ENCODE measurements at places on chromosomes 2 and 18.

DNA sequence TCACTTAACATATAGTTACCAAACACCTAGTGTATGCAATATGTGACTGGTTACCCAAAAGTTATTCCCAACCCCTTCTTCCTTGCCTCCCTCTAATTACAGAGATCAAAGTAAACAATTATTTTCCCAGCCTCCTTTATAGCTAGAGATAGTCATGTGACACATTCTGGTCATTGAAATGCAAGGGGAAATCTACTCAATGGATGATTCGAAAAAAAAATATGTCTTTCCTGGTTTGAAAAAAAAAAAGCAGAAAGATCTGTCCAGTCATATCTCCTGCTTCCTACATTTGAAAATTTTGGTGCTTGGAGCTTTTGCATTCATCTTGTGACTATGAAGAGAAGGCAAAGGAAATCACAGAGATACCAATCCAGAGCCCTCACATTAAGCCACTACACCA is 27.6 kb upstream of the UGP2 start:
- no peak for DNase-seq

- DNase-seq, result no peak
Observed at GRCh38 chr18:54790109-54790508, 38.2 kb upstream of the RAB27B start.

DNA sequence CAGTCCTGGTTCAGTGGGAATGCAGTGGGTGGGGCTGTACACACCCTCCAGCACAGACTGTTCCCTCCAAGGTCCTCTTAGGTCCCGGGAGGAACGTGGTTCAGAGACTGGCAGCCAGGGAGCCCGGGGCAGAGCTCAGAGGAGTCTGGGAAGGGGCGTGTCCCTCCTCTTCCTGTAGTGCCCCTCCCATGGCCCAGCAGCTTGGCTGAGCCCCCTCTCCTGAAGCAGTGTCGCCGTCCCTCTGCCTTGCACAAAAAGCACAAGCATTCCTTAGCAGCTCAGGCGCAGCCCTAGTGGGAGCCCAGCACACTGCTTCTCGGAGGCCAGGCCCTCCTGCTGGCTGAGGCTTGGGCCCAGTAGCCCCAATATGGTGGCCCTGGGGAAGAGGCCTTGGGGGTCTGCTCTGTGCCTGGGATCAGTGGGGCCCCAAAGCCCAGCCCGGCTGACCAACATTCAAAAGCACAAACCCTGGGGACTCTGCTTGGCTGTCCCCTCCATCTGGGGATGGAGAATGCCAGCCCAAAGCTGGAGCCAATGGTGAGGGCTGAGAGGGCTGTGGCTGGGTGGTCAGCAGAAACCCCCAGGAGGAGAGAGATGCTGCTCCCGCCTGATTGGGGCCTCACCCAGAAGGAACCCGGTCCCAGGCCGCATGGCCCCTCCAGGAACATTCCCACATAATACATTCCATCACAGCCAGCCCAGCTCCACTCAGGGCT is 17.5 kb upstream of the FAHD2A start:
- no peak for DNase-seq

- no peak for DNase-seq
Observed at GRCh38 chr18:54806526-54806925, 21.8 kb upstream of the RAB27B start.

- DNase-seq, result no peak
Observed at GRCh38 chr2:30346471-30347169, 100.4 kb upstream of the LCLAT1 start.

GRCh38 chr2:11781602-11782001 is 35.2 kb downstream of the LPIN1 start:
- no peak for DNase-seq

DNA sequence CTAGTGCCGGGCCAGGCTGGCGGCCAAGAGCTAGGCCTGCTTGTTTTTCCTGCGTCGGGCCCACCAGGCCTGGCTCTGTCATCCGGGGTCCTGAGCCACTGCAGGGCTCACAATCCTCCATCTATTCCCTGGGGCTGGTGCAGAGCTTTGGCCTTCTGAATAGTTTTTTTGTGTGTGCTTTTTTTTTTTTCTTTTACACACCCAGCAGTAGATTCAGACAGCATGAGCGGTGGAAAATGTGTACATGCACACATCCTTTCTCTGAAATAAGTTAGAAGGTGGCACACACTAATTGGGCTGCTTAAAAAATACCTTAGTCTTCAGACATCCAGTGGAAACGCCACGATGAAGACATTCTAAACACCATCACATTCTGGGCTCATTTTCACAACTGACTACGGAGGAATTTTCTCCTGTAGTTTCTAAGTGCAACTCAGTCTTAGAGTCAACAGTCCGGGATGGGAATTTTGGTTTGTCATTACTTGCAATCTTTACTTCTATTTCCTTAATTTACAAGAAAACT is 6.1 kb downstream of the ZFP36L2 start:
- DNase-seq, result no peak

DNA sequence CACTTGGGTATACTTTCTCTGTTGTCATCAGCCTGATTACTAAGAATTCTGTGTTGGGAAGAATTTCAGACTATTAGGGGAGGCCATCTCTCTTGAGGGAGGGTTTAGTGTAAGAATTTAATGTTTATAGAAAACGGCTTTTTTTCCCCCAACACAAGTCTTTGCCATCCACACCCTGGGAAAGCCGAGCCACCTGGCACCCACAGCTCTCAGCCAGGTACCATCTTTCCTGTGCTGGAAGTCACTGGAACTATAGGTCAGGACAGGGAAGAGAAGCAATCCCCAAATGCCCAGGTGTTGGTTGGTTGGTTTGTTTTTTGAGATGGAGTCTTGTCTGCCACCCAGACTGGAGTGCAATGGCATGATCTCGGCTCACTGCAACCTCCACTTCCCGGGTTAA is 155.1 kb downstream of the SMAD7 start:
- no peak for DNase-seq

- no peak for DNase-seq
Observed at GRCh38 chr2:108625186-108625827, 91.0 kb downstream of the LIMS1 start.

DNA sequence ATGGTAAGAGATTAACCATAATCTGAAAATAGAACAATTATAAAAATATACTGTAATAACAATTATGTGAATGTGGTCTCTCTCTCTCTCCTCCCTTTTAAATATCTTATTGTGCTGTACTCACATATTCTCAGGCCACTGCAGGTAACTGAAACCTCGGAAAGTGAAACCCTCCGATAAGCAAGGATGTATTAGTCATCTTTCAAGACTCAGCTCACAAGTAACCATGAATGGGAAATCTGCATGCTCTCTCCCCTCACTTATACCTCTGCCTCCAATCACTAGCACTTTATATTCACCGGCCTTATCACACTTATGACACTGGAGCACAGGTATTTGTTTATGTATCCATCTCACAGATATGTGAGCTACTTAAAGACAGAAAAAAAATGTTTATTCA is 139.7 kb downstream of the LRP2 start:
- no peak for DNase-seq

- DNase-seq, result no peak
Observed at GRCh38 chr2:168135121-168135520, 112.3 kb downstream of the STK39 start.

- no peak for DNase-seq
Observed at GRCh38 chr2:148794558-148794957, 80.5 kb upstream of the KIF5C start.

DNA sequence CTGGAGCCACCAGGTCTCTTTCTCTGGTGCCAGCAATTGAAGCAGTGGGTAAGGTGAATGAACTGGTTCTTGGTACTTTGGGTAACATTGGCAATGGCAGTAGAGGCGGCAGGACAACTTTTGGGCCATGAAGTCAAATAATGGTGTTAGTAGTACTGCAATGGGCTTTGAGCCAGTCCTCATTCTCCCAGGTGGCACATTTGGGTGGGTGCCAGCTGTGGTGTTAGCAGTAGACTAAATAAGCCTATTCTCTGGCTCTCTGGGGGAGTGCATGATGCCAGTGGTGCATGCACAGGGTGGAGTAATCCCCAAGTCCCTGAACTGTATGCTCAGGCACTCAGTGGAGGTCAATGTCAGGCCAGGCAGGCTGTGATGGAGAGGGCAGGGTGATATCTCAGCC is 120.2 kb upstream of the LRRTM4 start:
- DNase-seq, result no peak

- no peak for DNase-seq
Observed at GRCh38 chr2:100643467-100643866, 80.7 kb downstream of the PDCL3 start.

- no peak for DNase-seq
Observed at GRCh38 chr2:22981785-22982184, 403.2 kb upstream of the KLHL29 start.

- peak; percentile 38 for DNase-seq
Observed at GRCh38 chr2:95274291-95275150, at the start of gene PROM2. Gene PROM2, plus strand, starts transcription at chr2:95274449. Its CDS starts 137 bp downstream, at chr2:95274586.

DNA sequence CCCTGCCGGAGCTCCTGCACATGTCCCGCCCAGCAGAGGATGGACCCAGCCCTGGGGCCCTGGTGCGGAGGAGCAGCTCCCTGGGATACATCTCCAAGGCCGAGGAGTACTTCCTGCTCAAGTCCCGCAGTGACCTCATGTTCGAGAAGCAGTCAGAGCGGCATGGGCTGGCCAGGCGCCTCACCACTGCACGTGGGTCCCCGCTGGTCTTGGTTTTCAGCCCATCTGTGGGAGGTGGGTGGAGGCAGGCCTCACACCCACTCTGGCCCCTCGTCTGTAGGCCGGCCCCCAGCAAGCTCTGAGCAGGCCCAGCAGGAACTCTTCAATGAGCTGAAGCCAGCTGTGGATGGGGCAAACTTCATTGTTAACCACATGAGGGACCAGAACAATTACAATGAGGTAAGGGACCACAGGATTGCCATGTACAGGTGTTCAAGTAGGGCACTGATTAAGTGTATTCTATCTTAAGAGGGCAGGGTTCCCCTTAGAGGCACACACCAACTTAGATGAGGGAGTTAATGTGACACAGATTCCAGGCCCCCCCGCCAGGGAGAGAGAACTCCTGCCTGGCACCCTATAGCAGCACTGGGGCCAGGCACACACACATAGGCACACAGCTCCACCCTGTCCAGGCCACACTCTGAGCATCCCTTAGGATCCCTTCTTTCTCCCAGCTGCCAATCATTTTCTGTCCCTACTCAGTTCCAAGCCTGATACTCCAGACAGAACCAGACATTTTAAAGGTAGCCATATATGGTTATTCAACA is 5.4 kb upstream of the CHRNG start:
- DNase-seq, result no peak

DNA sequence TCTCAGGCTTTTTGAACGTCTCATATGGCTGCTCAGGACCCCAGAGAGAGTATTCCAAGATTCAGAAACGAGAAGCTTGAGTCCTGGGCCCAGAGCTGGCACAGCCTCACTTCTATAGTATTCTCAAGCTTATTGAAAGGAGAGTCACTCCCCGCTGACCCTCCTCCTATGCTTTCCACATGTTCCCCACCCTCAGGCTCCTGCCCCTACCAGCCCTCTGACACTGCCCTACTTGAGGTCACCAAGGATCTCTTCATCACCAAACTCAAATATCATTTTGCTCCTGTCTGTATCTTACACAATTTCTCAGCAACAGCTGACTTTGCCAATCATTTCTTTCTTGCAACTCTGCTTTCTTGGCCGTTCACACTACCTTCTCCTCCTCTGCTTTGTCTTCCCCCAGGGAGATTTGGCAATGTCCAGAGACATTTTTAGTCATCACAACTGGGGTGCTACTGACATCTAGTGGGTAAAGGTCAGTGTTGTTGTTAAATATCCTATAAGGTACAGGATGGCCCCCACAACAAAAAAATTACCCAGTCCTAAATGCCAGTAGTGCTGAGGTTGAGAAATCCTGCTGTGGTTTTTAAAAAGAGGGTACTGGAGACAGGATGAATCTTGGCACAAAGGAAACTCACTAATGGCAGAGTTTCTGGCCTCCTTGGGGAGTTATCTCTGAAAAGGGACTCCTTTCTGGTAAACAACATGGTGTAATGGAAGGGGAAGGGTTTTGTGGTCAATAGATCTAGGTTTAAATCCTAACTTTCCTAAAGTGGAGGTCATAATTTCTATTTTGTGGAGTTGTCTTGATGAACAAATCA is 26.9 kb upstream of the INSIG2 start:
- no peak for DNase-seq

- DNase-seq, result no peak
Observed at GRCh38 chr2:189379287-189379630, 62.0 kb upstream of the WDR75 start.

DNA sequence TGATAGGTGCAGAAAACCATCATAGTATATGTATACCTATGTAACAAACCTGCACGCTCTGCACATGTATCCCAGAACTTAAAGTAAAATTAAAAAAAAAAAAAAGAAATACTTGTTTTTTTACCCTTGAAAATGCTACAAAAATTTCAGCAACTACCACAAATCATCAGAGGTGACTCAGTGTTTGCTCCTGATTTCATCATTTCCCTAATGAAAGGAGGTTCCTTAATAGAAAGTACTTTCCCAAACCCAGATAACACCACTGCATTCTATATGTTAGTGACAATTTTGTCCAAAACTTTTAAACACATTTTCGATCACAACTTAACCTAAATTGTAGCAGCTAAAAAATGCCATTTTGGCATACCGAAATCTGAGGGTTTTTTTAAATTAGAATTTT is 163.3 kb downstream of the SLC39A10 start:
- no peak for DNase-seq

GRCh38 chr2:53859206-53860181 is at the start of gene GPR75:
Gene GPR75, minus strand, starts transcription at chr2:53859967. Its CDS starts 5,211 bp downstream, at chr2:53854756.
- no peak for DNase-seq

- no peak for DNase-seq
Observed at GRCh38 chr2:27747827-27748352, 23.6 kb upstream of the MRPL33 start.

DNA sequence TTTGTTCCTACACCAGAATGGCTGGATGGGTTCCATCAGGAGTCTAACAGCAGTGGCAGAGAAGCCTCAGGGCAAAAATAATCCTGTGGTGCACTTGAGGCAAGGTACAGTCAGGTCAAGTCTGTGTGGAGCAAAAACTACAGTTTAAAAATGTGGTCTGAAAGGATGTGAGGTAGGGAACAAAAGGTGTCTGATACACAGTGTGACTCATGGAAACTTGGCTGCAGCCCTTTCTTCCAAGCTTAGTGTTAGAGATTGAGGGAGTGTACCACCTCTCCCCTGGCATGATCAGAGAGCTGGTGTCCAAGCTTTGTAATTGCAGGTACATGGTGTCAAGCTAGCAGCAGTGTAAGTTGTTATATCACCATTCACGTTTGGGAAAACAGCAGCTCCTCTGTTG is 8.9 kb downstream of the ANKAR start:
- no peak for DNase-seq

GRCh38 chr2:108605947-108606346 is 71.7 kb downstream of the LIMS1 start:
- DNase-seq, result no peak

GRCh38 chr2:62577994-62578781 is 72.2 kb upstream of the TMEM17 start:
- DNase-seq, result no peak

- DNase-seq, result no peak
Observed at GRCh38 chr2:205494537-205495235, 187.6 kb upstream of the NRP2 start.
